ENCODE measurements at places on chromosomes 3 and 15.
A peak's percentile ranks its signal among the peaks of the same experiment; 100 is the strongest.

GRCh38 chr15:92883163-92883875 lies 16.8 kb upstream of the CHD2 start:
- H3K4me1 ChIP-seq = peaks cover 12% of the 10 kb centered on the region
- peak overlapping the region; percentile 99 for H3K27ac ChIP-seq
- peak overlapping the region; percentile 93 for H3K4me3 ChIP-seq
- peak; percentile 32 for DNase-seq
- no peaks in the 10 kb centered on the region for H3K36me3 ChIP-seq
- H3K27me3 ChIP-seq = no peaks in the 10 kb centered on the region

- H3K4me3 ChIP-seq = no peak overlapping the region
- no peak overlapping the region for H3K27ac ChIP-seq
- no peaks in the 10 kb centered on the region for H3K4me1 ChIP-seq
- DNase-seq = no peak
- no peaks in the 10 kb centered on the region for H3K36me3 ChIP-seq
Observed at GRCh38 chr3:191430103-191430502, 30.9 kb upstream of the PYDC2 start.

- H3K27me3 ChIP-seq = no peaks in the 10 kb centered on the region
- H3K27ac ChIP-seq = no peak overlapping the region
- H3K4me1 ChIP-seq = no peaks in the 10 kb centered on the region
- DNase-seq = no peak
Observed at GRCh38 chr3:12831301-12831866, 10.0 kb downstream of the RPL32 start.

- DNase-seq = no peak
- no peak overlapping the region for H3K27ac ChIP-seq
- peaks cover 20% of the 10 kb centered on the region for H3K27me3 ChIP-seq
- H3K4me1 ChIP-seq = no peaks in the 10 kb centered on the region
Observed at GRCh38 chr15:65395567-65396202, 17.9 kb upstream of the IGDCC3 start.

DNA sequence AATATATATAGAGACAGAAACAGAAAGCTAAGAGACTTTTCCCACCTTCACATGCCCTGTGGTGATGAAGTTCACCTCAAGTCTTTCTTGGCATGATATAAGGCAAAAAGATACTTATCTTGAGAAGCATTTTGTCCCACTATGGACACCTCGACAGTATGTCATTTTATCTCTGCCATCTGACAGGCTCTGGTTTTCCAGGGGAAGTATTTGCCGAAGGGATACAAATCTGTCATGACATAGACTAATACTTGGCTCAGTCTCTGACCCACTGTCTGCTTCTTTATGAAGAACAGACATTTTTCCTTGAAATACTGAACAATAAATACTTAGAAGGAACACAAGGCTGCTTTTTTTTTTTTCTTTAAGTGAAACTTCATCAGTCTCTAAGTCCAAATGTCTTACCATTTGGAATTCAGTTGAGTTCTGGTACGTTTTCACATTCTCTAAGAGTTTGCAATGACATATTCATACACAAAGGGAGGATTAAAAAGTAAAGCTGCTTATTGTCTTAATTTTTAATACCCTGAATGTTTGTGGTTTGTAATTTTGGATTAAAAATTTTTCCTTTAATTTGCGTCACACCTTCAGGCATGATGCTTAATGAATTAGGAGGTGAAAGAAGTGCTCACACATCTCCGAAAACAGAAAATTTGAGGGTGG lies 87.8 kb upstream of the LMOD3 start:
- DNase-seq = no peak
- H3K4me1 ChIP-seq = no peaks in the 10 kb centered on the region
- H3K36me3 ChIP-seq = no peaks in the 10 kb centered on the region
- H3K4me3 ChIP-seq = no peak overlapping the region
- no peak overlapping the region for H3K27ac ChIP-seq

- H3K27ac ChIP-seq = peak overlapping the region; percentile 70
- no peaks in the 10 kb centered on the region for H3K36me3 ChIP-seq
- DNase-seq = peak; percentile 67
- no peaks in the 10 kb centered on the region for H3K27me3 ChIP-seq
- H3K4me1 ChIP-seq = peaks cover 7% of the 10 kb centered on the region
Observed at GRCh38 chr3:155664925-155665695, 79.8 kb downstream of the PLCH1 start.

GRCh38 chr3:96576935-96577334 lies 237.5 kb upstream of the EPHA6 start:
- no peak for DNase-seq
- no peaks in the 10 kb centered on the region for H3K27me3 ChIP-seq
- H3K27ac ChIP-seq = no peak overlapping the region
- no peaks in the 10 kb centered on the region for H3K4me1 ChIP-seq

DNA sequence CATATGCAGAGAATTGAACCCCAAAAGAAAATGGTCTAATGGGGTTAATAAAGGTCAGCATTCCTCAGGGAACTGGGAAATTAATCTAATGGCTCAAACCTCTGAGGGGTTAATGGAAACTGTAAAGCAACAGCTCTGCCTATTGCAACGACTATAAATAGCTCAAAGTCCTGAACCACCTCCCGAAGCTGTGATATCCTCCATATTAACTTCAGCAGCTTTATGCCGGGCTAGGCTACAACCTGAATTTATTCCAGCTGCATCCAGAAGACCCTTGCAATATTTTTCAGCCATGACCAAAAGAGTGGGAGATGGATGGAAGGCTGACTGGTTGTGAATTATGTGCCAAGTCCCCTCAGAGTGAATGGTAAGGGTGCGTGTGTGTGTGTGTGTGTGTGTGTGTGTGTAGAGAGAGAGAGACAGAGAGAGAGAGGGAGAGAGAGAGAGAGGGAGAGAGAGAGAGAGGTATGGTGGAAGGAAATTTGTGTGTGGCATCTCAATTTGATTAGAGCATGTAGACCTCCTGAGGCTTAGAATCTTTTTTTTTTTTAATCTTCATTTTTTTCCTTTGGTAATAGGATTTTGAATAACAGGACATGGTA lies 109.9 kb downstream of the PDCD6IP start:
- no peaks in the 10 kb centered on the region for H3K36me3 ChIP-seq
- no peaks in the 10 kb centered on the region for H3K4me1 ChIP-seq
- H3K27ac ChIP-seq = no peak overlapping the region
- H3K4me3 ChIP-seq = no peak overlapping the region
- no peaks in the 10 kb centered on the region for H3K27me3 ChIP-seq
- no peak for DNase-seq

GRCh38 chr3:132432639-132433038 lies 15.3 kb downstream of the DNAJC13 start:
- no peak overlapping the region for H3K4me3 ChIP-seq
- no peaks in the 10 kb centered on the region for H3K36me3 ChIP-seq
- no peak for DNase-seq

DNA sequence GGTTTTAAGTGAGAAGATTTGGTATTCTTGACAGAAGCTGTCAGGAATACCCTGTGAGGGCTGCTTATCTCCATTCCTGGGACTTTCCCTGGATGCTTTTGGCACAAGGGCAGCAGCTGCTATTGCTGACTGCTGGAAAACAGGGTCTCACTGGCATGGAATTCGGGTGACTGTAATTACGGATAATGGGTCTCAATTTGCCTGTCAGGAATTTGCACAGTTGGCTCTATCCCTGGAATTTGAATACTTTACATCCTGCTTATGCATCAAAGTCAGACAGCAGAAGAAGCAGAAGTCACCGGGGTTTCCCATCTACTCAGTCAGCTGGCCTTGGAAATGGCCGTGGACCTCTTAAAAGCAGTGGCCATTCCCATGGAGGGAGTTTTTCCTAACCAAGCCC lies 25.9 kb upstream of the AKAP13 start:
- H3K27ac ChIP-seq = no peak overlapping the region
- no peaks in the 10 kb centered on the region for H3K4me1 ChIP-seq
- no peak overlapping the region for H3K4me3 ChIP-seq
- no peaks in the 10 kb centered on the region for H3K36me3 ChIP-seq
- H3K27me3 ChIP-seq = no peaks in the 10 kb centered on the region

GRCh38 chr15:25245801-25246622 lies 192.8 kb downstream of the UBE3A start:
- H3K4me1 ChIP-seq = no peaks in the 10 kb centered on the region
- no peaks in the 10 kb centered on the region for H3K36me3 ChIP-seq
- DNase-seq = peak; percentile 12
- H3K27ac ChIP-seq = no peak overlapping the region
- H3K27me3 ChIP-seq = no peaks in the 10 kb centered on the region

DNA sequence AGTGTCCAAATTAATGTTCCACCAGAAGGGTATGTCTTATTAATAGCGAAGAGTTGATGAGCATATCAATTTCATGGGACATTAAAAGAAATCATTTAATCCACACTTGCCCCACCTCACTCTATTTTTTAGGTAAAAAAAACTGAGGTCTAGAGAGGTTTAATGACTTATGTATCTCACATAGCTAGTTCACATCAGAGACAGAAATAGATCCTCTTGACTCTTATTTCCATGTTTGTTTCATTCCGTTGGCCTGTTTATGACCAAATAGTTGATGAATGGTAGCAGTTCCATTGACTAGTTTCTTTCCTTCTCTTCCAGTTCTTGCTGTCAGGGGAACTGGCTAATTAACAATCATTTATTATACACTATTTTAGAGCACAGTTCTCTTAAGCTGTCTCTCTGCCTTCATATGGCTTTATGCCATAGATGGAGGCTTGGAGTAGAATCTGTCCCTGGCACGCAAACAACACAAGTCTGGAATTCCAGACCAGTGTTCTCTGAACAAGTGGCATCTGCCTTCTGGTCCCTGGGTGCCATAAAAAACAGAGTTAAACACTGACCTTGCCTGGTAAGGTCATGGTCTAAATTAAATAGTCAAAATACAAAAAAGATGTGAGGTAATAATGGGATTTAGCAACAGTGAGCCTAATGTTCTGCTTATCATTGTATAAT lies 220.0 kb upstream of the CGNL1 start:
- H3K27me3 ChIP-seq = no peaks in the 10 kb centered on the region
- H3K4me1 ChIP-seq = no peaks in the 10 kb centered on the region
- no peak overlapping the region for H3K4me3 ChIP-seq
- no peaks in the 10 kb centered on the region for H3K36me3 ChIP-seq
- no peak overlapping the region for H3K27ac ChIP-seq

DNA sequence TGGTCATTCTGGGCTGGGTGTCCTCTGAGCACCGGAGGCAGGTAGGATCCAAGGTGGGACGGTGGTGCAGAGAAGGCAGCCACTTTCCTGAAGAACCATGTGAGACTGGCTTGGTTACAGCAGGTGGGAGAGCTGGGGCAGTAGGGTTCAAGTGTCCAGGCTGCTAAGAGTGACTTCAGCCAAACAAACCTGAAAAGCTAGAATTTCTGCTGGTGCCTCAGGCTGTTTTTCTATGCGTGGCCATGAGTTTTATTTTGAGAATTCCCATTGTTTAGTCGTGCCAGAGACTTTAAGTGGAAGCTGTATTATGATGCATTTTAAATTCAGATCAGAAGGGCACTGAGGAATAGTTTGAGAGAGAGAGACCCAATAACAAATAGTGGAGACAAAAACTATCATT lies 20.1 kb downstream of the USP13 start:
- no peaks in the 10 kb centered on the region for H3K4me1 ChIP-seq
- no peak overlapping the region for H3K27ac ChIP-seq
- no peak overlapping the region for H3K4me3 ChIP-seq
- no peak for DNase-seq
- H3K36me3 ChIP-seq = no peaks in the 10 kb centered on the region
- H3K27me3 ChIP-seq = no peaks in the 10 kb centered on the region

- H3K36me3 ChIP-seq = no peaks in the 10 kb centered on the region
- H3K27me3 ChIP-seq = no peaks in the 10 kb centered on the region
- no peaks in the 10 kb centered on the region for H3K4me1 ChIP-seq
Observed at GRCh38 chr15:86634992-86635638, 555.4 kb downstream of the AGBL1 start.

GRCh38 chr3:50123394-50124051 lies 31.6 kb upstream of the SEMA3F start:
- H3K27me3 ChIP-seq = no peaks in the 10 kb centered on the region
- DNase-seq = no peak
- no peak overlapping the region for H3K27ac ChIP-seq
- H3K4me1 ChIP-seq = no peaks in the 10 kb centered on the region
- H3K36me3 ChIP-seq = peaks cover 5% of the 10 kb centered on the region

DNA sequence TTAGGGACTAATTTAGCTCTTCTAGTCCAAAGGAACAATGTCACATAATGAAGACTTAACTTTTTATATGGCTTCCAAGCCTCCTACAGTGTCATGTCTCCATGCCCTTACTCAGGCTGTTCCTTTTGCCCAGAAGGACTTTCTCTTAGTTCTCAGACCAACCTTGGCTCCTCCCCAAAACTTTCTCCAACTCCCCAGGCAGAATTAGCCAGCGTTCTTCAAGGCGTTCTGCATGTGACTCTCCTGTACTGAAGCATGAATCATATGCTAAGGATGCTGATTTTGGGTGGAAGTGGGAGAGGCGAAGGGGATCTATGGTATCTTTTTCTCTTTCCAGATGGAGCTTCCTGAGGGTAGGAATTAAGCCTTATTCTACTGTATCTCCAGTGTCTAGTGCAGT lies 335.1 kb upstream of the ICE2 start:
- no peaks in the 10 kb centered on the region for H3K4me1 ChIP-seq
- H3K4me3 ChIP-seq = no peak overlapping the region
- H3K27ac ChIP-seq = no peak overlapping the region
- no peaks in the 10 kb centered on the region for H3K36me3 ChIP-seq

DNA sequence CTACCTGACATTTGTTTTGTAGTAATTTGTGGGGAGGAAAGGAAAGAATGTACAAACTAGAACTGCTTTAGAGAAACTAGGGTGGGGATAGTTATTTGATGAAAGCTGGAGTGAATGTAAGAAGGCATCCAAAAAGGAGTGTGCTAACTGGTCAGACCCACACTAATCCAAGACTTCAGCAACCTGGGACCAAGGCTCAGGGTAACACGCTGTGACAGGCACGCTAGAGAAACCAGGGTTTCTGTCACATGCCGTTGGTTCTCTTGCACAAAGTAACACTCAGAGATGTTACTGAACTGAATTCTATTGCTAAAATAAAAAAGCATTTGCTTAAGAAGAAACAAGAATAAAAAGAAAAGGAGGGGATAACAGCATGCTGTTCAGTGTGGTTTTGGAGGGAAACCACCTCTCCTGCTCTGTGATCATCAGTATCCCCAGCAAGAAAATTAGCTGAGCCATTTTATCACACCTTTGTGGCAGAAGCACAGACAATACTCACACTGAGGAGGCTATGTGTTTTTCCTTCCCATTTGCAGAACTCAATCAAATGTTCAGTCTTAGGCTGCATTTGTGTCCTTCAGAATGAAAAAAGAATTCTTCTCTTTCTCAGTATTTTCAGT lies 2.8 kb upstream of the CCDC80 start:
- H3K4me3 ChIP-seq = no peak overlapping the region
- H3K27ac ChIP-seq = no peak overlapping the region
- peaks cover 4% of the 10 kb centered on the region for H3K4me1 ChIP-seq

DNA sequence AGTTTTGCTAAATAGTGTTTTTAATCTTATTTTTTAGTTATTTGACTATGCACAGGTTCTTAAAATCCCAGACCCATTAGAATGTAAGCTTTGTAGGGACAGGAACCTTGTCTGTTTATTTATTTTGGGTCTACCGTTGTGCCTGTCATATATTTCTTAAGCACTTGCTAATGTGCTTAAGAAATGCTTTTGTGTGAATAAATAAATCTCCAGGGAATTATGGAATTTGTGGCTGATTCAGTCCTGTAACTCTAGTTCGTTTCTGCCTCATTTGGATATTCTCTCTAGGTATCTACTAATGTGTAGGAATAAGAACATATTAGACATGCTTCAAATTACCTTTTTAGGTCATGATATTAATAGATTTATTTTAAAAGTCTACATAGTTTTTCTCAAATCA lies 161.6 kb downstream of the LPP start:
- DNase-seq = no peak
- no peaks in the 10 kb centered on the region for H3K4me1 ChIP-seq
- no peaks in the 10 kb centered on the region for H3K36me3 ChIP-seq
- H3K4me3 ChIP-seq = no peak overlapping the region

- peak within 1 kb of the TSS; percentile 37 for H3K4me3 ChIP-seq
- H3K27ac ChIP-seq = peak within 1 kb of the TSS; percentile 6
- H3K36me3 ChIP-seq = no peaks in the 10 kb centered on the region
- peak; percentile 75 for DNase-seq
Observed at GRCh38 chr3:12158387-12159226, at the start of gene TIMP4. TIMP4 (minus strand) TSS chr3:12158912; CDS start chr3:12158840, 72 bp downstream.
